Stimulated activated CD4-positive, alpha-beta T cell treated with anti-CD3 and anti-CD28 coated beads, TNF-alpha, amount 100 ng/mL, for 1 hour (primary cell): ENCODE measurements at places on chromosomes 11 and 22.

GRCh38 chr11:98307827-98308491 lies 712.8 kb upstream of the CNTN5 start:
- DNase-seq = no peak

DNA sequence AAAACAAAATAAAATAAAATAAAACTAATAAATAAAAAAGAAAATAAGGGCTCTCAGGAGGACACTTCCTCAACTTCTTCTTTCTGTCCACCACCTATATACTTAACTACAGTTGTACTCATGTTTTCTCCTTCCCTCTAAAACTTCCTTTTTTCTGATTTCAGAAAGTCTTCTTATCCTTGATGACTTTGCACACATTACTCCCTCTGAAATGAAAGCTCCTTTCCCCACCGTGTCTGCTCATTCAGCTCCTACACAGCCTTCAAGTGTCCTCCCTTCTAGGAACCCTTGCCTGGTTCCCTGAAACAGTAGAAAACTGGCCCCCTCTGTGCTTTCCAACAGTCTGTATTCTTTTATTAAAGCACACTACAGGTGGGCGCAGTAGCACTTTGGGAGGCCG lies 18.3 kb upstream of the DDX17 start:
- DNase-seq = no peak

DNA sequence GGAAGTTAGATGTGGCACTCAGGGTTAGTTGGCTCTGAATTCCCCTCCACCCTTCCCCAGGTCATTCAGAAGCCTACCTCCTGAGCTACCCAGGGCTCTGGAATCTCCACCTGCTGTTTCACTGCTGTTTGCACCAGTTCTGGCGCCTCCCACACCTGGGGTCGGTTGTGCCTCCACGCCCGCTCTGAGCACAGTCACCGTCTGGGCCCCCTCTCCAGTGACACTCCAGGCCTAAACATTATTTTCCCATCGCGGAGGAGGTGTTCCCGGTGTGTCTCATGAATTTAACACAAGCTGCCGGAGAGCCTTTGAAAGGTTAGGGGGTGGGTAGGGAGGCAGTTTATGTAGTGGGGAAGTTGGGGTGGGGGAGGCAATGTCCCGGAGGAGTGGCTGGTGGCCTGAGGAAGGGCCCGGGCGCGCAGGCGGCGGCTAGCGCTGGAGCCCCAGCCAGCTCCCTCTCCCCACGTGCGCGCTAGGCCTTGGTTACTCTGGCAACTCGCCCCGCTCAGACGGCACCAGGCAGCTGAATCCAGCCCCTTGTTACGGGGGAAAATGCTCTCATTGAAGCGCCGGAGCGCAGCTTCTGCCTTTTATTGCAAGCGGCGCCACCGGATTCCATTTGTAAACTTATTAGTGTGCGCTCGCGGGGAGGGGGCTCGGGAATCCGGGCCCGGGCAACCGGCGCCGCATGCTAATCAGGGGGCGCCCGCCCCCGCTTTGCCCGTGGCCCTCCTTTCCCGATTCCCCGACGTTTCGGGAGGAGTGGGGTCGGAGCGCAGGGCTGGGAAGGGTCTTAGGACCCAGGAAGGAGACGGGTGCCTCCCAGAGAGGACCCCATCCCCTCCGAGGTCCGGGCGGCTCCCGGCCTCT lies 52.4 kb downstream of the GRIK4 start:
- no peak for DNase-seq

GRCh38 chr11:113341388-113342165 lies 27.2 kb downstream of the TTC12 start:
- no peak for DNase-seq

- DNase-seq = no peak
Observed at GRCh38 chr11:16813126-16813525, 74.7 kb downstream of the C11orf58 start.

- DNase-seq = peak; percentile 19
Observed at GRCh38 chr11:59102259-59102765, 4.7 kb upstream of the FAM111B start.

DNA sequence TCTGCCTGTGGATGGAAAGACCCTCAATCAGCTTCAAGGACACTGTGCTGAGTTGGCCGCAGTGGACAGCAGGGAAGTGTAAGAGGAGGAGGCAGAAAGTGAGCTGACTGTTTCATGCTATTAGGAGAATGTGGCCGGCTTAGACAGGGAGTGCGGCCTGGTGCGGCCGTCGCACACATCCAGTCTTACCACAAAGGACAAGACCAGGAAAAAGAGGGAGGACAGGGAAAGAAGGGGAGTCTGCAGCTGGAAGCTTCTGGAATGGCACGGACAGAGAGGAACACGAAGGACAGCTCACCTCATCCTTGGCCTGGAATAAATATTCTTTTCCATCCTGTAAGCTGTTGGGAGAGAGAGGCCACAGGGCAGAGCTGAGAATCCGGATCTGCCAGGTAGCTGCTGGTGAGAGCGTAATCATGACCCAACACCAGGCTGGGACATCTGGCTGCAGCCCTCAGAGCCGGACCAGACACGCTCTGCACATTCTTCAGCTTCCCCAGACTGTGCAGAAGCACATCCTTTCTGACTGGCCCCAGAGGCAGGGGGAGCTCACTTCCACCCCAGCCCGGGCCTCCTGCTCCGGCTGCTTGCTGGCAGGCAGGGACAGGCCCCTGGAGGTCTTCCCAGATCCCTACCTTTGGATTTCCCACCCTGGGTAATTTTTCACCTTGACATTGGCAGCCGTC lies 8.6 kb upstream of the RBM4B start:
- no peak for DNase-seq

DNA sequence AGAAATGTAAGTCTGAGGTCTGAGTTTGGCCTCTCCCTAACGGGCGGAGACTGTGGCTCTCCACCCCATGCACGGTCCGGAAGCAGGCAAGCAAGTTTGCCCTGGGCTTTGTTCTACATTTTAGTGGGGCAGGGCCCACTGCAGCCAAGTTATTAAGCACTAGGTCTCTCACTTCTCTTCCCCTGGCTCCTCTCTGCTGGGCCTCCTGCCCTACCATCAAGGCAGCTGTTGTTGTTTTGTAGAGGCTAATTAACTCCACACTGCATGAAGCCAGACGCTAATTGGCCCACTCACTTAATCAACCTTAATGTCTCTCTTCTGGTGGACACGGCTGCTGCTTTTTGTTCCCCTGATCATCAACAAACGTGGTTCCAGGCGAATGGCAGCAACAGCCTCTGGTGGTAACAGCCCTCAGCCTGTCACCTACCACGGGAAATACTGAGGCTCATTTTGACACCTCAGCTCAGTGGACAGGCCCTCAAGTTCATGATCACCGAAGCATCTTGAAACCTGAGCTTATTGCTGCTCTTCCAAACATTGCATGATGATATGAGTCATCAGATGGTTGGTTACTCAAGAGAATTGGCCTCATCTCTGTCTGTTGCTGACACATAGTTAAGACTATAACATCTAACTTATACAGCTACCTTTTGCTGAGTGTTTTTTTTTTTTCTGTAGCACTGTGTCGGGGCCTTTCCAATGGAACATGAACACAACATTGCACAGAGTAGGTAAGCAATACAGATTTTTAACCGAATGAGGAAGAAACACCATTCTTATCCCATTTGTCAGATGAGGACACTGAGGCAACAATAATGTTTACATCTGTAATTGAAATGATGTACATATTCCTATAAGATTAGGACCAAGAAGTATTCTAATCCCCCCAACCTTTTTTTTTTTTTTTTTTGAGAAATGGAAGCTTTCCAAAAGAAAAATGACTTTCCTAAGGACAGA lies 20.8 kb upstream of the LMO2 start:
- no peak for DNase-seq

GRCh38 chr11:36507824-36508489 lies 2.1 kb downstream of the TRAF6 start:
- no peak for DNase-seq

GRCh38 chr22:49432211-49432896 lies 395.3 kb downstream of the BRD1 start:
- no peak for DNase-seq

DNA sequence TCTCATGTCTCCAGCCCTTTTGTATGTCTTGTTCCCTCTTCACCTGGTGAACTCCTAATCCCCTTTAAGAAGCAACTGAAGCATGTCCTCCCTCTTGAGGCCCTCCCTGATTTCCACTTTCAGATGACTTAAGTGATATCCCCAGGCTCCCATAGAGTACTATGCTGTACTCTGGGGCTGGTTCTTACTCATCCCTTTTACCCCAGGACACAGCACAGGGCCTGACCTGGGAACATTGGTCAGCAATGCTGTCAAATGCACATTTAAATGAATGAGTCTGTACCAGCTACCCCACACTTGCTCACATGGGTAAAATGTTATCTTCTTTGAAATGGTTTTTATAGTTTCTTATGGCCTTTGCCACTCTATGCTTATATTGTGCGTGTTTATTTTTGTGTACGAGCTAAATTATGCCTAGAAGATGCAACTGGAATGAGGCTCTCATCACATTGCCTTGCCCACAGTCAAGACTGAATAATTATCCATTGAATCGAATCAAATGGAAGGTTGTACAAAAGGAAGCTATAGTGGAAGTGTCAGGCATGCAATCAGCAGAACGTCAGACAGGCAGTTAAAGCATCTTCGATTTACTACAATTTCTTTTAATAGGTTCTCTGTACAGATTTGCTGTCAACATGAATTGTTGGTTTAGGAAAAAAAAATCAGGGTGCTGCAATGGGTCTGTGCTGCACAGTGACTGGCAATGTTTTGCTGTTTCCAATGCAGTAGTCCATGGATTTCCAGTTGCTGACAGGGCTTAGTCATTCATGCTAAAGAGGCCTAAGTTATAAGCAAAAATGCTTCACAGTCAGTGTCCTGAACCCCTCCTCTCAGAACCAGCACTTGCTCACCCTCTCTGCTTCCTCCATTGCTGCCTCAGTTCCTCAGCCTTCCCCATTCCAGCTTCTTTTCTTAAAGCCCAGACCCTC lies 79.5 kb downstream of the PARVA start:
- DNase-seq = no peak

DNA sequence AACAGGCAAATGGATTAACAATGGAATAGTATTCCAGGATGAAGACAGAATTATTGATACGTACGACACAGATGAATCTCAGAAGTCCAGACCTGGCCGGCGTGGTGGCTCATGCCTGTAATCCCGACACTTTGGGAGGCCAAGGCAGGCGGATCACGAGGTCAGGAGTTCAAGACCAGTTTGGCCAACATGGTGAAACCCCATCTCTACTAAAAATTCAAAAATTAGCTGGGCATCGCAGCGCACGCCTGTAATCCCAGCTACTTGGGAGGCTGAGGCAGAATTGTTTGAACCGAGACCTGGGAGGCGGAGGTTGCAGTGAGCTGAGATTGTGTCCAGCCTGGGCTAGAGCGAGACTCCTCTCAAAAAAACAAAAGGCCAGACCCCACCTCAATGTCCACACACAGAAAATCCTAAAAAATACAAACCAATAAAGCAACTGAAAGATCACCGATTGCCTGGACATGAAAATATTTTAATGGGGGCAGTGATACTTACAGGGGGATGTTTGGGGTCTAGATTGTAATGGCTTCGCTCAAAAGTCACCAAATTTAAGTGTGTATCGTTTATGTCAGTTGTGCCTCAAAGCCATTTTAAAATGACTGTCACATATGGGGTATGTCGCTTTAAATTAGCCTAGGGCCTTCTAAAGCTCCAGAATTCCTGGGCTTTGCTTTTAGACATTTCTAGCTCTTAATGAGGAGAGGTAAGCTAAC lies 3.8 kb downstream of the RPS25 start:
- DNase-seq = no peak

GRCh38 chr11:103420593-103420992 lies 311.4 kb downstream of the DYNC2H1 start:
- no peak for DNase-seq

DNA sequence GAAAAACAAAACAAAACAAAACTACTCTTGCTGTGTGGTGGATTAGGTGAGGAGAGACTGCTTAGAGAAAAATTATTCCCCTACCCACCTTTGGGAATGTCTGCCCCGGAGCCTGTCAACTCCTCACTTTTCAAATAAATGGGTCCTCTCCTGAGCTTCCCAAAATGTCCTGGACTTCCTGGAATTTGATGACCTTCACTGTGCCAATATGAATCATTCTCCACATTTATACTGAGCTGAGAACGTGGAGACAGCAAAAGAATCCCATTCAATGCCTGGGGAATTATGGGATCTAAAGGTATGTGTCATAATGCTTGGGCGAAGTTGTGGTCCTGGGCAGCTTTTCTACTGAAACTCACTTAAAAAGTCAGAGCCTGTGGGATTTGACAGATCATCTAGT lies 136.8 kb downstream of the KIF18A start:
- DNase-seq = no peak

DNA sequence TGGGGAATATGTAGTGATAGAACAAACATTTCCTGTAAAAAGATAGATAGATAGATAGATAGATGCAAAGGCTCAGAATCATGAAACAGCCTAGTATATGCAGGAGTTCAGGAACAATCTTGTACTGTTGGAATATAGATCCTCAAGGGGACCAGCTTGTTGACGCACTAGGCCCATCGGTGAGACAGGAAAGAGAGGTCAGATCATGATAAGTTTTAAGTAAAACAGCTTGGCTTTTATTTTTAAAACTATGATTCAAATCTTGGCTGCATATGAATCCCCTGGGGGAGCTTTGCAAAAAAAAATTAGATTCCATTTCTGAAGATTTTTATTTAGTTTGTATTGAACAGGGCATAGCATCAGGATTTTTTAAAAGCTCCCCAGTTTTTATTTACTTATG lies 185.8 kb downstream of the TRPC6 start:
- DNase-seq = no peak

DNA sequence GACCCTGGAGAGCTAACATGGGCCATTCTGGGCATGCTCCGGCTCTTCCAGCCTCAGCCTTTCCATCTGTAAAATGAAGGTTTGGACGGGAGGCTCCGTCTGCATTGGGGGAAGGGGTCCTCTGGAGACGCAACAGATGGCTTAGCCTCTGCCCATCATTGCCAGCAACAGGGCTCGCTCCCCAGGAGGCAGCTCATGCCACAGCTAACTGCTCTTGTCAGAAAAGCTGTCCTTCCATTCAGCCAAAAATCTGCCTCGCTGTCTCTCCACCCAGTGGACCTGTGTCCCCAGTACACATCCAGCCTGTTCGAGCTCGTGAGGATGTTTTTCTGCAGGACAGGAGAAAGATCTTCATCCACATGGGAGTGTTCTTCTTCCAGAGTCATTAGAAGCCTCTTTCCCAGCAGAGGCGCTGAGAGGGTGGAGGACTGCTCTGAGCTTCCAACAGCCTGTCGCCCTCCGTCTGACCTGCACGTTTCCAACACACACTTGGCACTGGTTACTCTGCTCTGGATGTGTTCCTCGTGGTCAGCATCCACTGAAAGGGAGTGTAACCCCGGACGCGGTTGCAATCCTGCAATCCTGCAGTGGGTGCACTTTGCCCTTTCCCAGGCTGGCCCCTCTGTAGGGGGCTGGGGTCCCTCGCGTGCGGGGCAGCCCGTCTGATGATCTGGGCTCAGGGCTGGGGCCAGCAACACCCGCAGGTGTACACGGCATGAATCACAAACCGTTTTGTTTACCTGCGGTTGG lies 1340.9 kb downstream of the TBC1D22A start:
- DNase-seq = no peak

DNA sequence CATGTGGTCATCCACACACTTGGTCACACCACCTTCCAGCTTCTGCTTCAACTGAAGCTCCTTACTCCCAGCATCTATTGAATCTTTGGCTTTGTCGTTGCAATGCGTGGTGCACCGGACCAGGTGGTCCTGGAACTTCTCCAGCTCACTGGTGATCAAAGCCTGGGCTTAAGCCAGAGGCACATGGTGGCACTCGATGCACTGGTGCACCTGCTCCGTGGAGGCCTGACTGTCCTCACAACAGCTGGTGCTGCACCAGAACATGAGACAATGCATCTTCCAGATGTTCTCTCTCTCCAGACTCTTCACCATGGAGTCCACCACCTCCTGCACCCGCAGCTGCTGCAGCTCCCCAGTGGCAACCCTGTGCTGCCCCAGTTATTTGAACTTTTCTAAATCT lies 56.0 kb downstream of the CELSR1 start:
- DNase-seq = no peak
